T47D (cell line): ENCODE measurements at places on chromosomes 2 and 18.

DNA sequence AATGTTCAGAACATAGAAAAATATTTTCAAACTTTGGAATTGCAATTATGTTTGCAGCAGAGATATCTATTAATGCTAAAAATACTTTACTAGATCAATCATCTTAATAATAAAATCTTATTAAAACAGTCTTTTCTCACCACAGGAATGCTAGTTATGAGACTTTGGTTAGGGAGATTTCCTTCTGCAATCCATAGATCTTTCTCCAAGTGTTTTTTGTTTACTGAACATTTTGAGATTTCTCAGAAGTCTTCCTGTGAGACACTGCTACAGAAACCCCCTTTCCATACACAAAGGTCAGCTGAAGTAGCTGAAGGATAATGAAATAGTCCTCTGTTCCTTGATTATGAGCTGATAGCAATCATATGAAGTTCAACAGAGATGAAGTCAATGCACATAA lies 59.4 kb upstream of the RAPH1 start:
- DNase-seq: no peak

GRCh38 chr2:192398236-192398635 lies 203.5 kb upstream of the TMEFF2 start:
- DNase-seq: no peak

DNA sequence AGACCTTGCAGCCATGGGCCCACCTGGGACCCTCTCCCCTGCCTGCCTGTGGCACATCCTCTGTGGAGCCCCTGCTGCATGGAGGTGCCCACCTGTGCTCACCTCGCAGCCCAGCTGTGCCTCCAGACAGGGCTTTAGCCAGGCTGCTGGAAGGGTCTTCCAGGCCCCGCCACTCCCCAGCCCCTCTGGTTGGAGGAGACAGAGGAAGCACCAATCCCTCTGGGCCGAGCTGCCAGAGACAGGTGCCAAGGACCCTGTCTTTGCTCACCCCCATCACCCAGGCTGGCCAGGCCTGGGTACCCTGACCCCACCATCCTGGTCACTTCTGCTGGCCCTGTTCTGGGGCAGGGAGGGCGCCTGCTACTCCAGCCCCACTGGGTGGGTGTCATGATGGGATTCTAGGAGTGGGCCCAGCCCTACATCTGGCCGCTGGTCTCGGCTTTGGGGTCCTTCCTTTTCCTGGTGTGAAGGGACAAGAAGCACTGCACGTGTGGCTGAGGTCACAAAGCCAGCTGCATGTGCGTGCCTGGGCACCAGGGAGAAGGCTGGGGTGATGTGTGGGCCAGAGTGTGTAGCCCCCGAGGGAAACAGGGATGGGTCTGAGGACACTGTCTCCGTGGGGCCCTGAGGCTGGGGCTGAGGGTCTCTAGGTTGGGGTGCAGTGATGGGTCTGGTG lies 9.3 kb upstream of the NEU4 start:
- no peak for DNase-seq

GRCh38 chr2:134668821-134669220 lies 50.0 kb downstream of the TMEM163 start:
- DNase-seq: no peak

DNA sequence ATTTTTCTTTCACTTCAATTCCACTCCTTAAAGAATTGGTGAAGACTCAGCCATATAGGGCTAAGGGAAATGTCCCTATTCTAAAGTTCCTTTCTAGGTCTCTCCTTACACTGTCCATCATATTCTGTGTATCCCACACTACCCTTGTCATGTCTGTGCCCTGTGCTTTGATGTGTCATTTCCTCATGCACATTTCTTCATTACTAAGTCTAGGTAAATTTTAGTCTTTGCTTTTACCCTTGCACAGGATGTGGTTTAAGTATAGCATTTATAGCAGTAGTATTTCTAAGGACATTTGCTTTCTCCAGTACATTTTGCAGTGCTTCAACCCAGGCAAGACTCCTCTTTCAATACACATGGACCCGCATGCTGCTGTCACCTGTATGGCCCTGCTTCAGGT lies 221.5 kb upstream of the ACVR2A start:
- DNase-seq: no peak

GRCh38 chr2:8391584-8391983 lies 290.3 kb upstream of the ID2 start:
- DNase-seq: no peak

- DNase-seq: peak; percentile 11
These were observed 543.7 kb downstream of the TRIB2 start for GRCh38 chr2:13260402-13260801.
